ENCODE measurements at places on chromosomes 6 and 20.
A peak's percentile ranks its signal among the peaks of the same experiment; 100 is the strongest.

DNA sequence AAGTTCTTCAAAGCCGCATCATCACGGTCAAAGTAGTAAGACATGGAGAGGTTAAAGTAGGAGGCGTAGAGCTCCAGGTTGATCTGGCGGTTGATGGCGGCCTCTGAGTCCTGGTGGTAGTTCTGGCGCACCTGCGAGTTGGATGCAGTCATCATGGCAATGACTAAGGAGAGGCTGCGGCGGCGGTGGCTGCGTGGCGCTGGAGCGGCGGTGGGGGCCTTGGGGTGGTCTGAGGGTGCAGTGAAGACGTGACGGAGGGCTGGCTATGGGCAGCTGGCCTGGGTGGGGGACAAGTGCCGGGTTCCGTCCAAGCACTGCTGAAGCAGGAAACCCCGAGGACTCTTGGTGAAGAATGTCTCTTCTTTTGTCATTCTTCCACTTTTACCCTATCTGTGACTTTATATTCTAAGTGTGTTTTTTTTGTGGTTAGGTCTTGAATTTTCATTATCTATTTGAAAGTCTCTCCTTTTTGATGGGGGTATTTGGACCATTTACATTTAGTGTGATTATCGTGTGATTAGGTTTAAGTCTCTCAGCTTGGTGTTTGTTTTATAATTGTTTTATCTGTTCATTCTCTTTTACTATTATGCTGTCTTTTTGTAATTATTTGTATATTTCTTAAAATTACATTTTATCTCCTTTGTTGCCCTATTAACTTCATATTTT lies 94.6 kb downstream of the TFAP2B start:
- DNase-seq = no peak

- no peak for DNase-seq
Measured at GRCh38 chr6:135600931-135601330, 103.4 kb upstream of the AHI1 start.

- peak; percentile 59 for DNase-seq
Measured at GRCh38 chr6:53718597-53719460, 53.3 kb upstream of the KLHL31 start.

- no peak for DNase-seq
Measured at GRCh38 chr20:1265226-1265915, 723 bp upstream of the SNPH start.

DNA sequence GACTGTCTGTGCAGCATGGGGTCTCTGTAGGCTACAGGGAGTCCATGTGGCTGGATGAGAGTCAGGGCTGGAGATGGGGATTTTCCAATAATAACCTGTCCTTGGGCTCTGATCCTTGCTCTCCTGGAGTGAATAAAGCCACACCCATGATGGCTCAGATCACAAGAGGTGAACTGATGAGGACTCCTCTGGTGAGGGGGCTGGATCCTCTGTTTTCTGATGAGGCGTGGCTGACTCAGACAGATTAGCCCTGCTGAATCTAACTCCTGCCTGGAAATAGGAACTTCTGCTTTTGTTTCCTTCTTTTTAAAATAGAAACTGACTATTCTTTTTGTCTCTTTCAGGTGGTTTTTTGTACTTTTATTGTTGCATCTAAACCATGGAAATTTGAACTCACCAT lies 27.0 kb downstream of the CST9L start:
- DNase-seq = no peak
